ENCODE measurements at places on chromosomes 11 and 22. TPM values are rescaled to one million over a fixed set of nuclear protein-coding genes. Genes with fewer than 3 reads are reported as not detected.

GRCh38 chr11:120546312-120547205 is 35.0 kb downstream of the GRIK4 start:
- peak; percentile 47 for DNase-seq

- DNase-seq: no peak
Observed at GRCh38 chr11:118012083-118012669, 26.0 kb downstream of the IL10RA start.

- DNase-seq: no peak
Observed at GRCh38 chr11:68664906-68665305, 19.4 kb upstream of the GAL start.

DNA sequence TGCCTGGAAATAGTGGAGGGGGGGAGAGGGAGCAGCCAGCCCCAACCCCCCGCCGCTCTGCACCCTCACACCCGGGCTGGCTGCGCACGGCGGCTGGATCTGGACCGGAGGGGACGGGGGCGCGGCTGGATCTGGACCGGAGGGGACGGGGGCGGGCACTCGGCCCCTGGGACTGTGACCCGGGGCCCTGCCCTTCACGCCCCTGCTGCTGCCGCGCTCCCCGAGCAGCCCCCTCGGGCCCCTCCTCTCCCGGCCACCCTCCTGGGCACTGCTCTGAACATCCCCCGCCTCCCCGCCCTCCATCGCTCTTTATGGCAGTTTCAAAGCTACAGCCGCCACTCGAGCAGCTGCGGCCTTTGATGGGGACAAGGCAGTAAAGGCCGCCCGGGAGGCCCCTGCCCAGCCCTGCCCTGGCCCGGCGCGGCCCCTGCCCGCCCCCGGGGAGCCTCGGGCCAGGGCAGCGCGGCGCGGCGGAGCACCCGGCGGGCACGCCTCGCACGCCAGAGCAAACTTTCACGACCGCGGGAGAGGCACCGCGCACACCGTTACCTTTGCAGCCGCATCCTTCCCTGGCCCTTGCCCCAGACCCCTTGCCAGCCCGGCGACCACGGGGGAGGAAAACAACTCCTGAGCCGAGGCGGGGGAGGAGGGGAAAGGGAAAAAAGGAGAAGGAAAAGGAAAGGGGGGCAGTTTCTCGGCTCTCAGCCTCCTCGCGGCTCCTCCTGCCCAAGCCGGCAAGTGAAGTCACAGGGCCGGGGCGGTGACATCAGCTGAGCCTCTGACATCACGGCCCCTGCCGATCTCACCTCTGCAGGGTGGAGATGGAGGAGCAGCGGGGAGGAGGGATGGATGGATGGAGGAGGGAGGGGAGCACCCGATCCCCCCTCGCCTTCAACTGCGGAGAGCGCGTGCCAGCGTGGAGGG is 13.1 kb upstream of the TCF20 start:
- DNase-seq: no peak

MFRP gene
- total RNA-seq: not detected

Data from thoracic aorta (tissue), 2 donors.